HCT116 (cell line): ENCODE measurements at places on chromosomes 16 and 17. TPM values are rescaled to one million over a fixed set of nuclear protein-coding genes. Genes with fewer than 3 reads are reported as not detected.

DNA sequence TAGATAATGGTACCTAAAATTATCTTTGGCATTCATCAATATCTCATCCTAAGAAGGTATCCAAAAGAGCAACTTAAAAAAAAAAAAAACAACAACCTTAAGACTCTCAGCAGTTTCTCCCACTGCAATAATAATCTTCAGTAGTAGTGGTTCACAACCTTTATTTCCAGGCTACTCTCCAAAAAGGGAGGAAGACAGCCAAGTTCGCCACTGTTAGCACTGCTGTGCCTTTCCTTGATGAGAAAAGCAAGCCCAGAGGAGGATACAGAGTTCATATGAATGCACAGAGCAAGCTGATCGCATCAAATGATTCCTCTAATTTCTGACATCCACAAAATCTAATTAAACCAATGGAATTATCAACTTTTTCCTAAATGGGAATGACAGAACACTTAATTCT, 199.4 kb downstream of the AATF start:
- no peak overlapping the region for H3K27ac ChIP-seq
- DNase-seq, result no peak
- no peaks in the 10 kb centered on the region for H3K4me1 ChIP-seq

DNA sequence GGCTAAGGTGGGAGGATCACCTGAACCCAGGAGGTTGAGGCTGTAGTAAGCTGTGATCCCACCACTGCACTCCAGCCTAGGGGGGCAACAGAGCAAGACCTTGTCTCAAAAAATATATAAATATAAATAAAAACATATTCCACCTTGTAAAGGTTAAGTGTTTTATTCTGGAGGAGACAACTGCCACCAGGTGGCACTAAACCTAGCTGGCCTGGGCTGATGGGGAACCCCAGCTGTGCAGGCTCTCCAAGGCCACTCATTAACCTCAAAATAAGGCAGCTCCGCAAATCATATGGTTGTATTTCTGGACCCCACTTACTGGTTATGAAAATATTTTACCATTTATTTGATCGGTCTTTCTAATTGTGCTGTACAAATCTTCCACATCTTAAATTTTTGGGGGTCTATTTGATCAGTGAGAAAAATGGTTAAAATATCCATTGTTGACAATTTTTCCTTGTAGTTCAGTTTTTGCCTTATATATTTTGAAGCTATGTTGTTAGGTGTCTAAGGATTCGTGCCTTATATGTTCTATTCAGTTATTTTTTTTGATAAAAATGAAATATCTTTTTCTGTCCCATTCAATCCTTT, 8.5 kb upstream of the ICAM2 start:
- H3K27me3 ChIP-seq, result no peaks in the 10 kb centered on the region
- H3K27ac ChIP-seq, result no peak overlapping the region
- peak; percentile 66 for DNase-seq

DNA sequence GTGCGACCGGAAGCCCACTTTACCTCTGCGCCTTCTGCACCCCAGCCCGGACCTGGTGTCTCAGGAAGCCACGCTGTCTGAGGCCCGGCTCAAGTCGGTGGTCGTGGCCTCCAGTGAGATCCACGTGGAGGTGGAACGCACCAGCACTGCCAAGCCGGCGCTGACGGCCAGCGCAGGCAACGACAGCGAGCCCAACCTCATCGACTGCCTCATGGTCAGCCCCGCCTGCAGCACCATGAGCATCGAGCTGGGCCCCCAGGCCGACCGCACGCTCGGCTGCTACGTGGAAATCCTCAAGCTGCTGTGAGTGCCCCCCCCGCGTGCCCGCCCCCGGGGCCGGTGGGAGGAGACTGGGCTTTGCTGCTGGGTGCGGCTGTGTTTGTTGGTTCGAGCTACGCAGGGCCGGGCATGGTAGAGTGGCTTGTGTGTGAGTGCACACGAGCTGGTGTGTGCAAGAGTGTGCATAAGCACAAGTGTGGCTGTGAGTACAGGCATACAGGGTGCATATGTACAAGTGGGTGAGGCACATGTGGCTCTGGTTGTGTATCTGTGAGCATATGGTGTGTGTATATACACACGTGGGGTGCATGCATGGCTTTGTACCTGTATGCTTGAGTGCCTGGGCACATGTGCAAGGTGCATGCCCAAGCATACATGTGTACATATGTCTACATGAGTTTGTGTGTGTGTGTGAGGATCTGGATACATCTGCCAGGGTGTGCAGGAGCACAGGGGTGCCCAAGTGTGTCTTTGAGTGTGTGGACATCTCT, 100.6 kb upstream of the PLCG2 start:
- H3K4me1 ChIP-seq, result no peaks in the 10 kb centered on the region
- no peaks in the 10 kb centered on the region for H3K27me3 ChIP-seq

The CA4 gene
- total RNA-seq, result 0.20 TPM

DNA sequence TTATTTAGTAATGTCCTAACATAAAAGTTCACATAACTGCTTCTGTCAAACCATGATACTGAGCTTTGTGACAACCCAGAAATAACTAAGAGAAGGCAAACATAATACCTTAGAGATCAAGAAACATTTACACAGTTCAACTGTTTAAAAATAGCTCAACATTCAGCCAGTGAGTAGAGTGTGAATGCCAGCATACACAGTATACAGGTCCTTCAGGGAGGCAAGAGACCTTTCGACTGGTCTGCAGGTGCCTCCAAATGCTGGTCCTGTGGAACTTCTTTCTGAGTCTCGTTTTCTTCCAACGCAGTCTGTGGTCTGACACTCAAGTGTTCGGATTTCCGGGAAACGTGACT, 10.3 kb downstream of the MRPS23 start:
- no peak overlapping the region for H3K27ac ChIP-seq
- no peaks in the 10 kb centered on the region for H3K27me3 ChIP-seq
- peaks cover 34% of the 10 kb centered on the region for H3K36me3 ChIP-seq
- H3K4me3 ChIP-seq, result no peak overlapping the region
- no peaks in the 10 kb centered on the region for H3K4me1 ChIP-seq

The VWA3A gene
- not detected for total RNA-seq

- H3K4me3 ChIP-seq, result no peak overlapping the region
- DNase-seq, result no peak
- H3K36me3 ChIP-seq, result no peaks in the 10 kb centered on the region
- peaks cover 33% of the 10 kb centered on the region for H3K27me3 ChIP-seq
- H3K4me1 ChIP-seq, result no peaks in the 10 kb centered on the region
Observed at GRCh38 chr16:86027373-86028126, 128.6 kb downstream of the IRF8 start.

The TMEM238L gene
- total RNA-seq, result not detected

- DNase-seq, result no peak
- no peaks in the 10 kb centered on the region for H3K27me3 ChIP-seq
- H3K36me3 ChIP-seq, result no peaks in the 10 kb centered on the region
Observed at GRCh38 chr17:28871056-28871579, 16.3 kb downstream of the ERAL1 start.

The CACNG1 gene
- total RNA-seq, result not detected

GRCh38 chr17:80036715-80037477, 454 bp downstream of the CCDC40 start:
- DNase-seq, result no peak
- peak overlapping the region; percentile 96 for H3K4me3 ChIP-seq
- H3K27me3 ChIP-seq, result no peaks in the 10 kb centered on the region
- peak overlapping the region; percentile 75; the same call in 1 of the 2 replicates for H3K27ac ChIP-seq

- no peaks in the 10 kb centered on the region for H3K27me3 ChIP-seq
- H3K4me1 ChIP-seq, result peaks cover 11% of the 10 kb centered on the region
- no peak overlapping the region for H3K4me3 ChIP-seq
- DNase-seq, result no peak
Observed at GRCh38 chr17:42342242-42343008, 45.8 kb downstream of the STAT3 start.

- no peak overlapping the region for H3K4me3 ChIP-seq
- no peaks in the 10 kb centered on the region for H3K4me1 ChIP-seq
- H3K27me3 ChIP-seq, result no peaks in the 10 kb centered on the region
- DNase-seq, result no peak
- no peaks in the 10 kb centered on the region for H3K36me3 ChIP-seq
Observed at GRCh38 chr17:62664336-62665120, 37.1 kb downstream of the MRC2 start.

DNA sequence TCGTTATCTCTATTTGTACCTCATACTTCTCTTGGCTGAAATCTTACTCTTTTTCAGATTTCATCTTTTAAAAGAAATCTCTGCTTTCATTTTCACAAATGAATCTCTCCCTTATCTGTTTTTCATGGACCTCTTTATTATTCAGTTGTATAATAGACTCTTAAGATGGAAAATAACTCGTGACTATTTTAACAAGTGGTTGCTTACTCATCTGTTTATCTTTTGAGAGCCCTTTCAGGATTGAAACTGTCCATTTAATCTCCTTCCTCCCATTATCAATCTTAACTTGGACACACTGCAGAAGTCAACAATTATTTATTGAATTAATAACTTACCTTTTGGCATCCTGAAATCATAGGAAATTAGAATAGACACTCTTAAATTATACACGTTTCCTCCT, 68.8 kb downstream of the ABCA8 start:
- no peaks in the 10 kb centered on the region for H3K4me1 ChIP-seq
- no peak for DNase-seq
- no peaks in the 10 kb centered on the region for H3K27me3 ChIP-seq
- H3K27ac ChIP-seq, result no peak overlapping the region
- no peak overlapping the region for H3K4me3 ChIP-seq

The RNF151 gene
- 0.30 TPM for total RNA-seq

DNA sequence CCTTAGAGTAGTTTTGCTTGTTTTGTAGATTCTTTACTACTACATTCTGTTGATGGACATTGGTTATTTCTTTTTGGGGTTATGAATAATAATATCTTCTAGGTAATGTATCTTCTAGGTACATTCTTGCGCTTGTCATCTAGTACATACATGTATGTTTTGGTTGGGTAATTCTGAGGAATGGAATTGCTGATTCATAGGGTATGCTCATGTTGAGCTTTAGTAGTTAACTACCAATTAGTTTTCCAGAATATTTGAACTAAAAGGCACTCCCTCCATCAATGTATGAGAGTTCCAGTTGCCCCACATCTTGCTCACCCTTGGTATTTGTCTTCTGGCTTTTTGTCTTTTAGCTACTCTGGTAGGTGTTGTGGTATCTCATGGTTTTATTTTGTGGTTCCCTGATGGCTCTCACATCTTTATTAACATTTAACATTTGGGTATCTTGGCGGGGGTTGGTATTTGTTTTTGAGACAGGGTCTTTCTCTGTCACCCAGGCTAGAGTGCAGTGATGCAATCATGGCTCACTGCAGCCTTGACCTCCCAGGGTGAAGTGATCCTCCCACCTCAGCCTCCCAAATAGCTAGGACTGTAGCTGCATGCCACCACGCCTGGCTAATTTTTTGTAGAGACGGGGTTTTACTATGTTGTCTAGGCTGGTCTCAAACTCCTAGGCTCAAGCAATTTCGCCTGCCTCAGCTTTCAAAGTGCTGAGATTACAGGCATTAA, 47.1 kb downstream of the SLC6A4 start:
- no peak for DNase-seq
- H3K4me3 ChIP-seq, result no peak overlapping the region
- no peak overlapping the region for H3K27ac ChIP-seq
- no peaks in the 10 kb centered on the region for H3K4me1 ChIP-seq
- peaks cover 20% of the 10 kb centered on the region for H3K36me3 ChIP-seq

DNA sequence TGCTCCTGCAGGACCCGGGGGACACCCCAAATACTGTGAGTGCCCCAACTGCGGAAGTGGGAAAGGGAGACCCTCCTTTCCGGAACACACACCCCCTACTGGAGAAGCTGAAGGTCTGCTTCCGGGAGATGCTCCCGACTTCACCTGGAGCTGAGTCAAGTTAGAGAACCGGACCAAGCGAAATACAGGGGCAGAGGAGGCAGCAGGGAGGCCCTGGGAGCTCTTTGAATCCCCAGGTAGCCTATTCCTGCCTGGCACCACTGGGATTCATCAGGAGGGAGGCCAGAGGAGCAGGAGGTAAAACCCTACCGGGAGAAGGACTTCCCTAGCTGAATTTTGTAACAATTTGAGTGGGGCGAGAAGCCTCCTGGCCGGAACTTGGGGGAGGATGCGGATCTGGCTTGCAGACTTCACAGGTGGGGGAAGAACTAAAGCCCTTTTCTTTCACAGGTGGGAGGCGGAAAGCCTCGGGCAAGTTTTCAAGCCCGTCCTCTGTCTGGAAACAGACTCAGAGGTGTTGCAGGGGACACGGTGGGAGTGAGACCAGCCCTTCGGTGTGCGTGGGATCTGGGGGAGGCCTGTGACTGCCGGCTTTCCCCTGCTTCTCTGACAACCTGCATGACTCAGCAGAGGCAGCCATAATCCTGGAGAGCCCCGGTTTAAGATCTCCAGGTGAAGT, 22.4 kb upstream of the TEKT1 start:
- peaks cover 4% of the 10 kb centered on the region; the same call in 1 of the 2 replicates for H3K36me3 ChIP-seq
- peak; percentile 68 for DNase-seq
- peaks cover 19% of the 10 kb centered on the region for H3K4me1 ChIP-seq
- H3K27ac ChIP-seq, result peak overlapping the region; percentile 81

DNA sequence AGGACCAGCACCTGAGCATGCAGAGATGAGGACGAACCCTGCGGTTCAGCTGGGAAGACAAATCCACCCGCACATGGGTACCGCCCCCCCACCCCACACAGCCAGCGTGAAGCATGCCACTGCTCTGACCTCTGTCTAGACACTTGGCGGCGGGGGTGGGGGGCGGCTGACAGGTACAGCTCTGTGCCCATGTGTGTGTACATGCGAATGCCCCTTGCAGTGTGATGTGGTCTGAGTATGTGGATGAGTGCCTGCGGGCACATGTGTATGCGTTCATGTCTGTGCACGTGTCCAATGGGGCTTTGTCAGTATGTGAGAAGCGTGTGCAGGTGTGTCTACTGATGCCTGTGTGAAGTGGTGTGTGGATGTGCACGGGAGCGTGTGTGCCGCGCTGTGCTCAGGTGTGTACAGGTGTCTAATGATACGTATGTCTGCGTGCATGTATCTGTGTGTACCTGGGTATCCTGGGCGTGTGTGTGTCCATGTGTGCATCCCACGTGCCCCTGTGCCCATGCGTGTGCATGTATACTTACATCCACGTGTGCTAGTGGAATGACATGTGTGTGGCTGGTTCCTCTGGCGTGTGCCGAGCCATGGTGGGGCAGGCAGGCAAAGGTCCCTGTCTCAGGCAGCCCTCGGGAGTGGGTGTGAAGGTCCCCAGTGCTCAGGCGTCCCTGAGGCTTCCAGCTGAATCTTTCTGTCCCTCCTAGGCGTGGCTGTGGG, 636 bp upstream of the RAP1GAP2 start:
- H3K4me1 ChIP-seq, result no peaks in the 10 kb centered on the region
- no peak overlapping the region for H3K4me3 ChIP-seq
- H3K27ac ChIP-seq, result no peak overlapping the region
- no peak for DNase-seq

GRCh38 chr17:59763861-59764260, 56.4 kb downstream of the VMP1 start:
- no peak overlapping the region for H3K4me3 ChIP-seq
- peaks cover 30% of the 10 kb centered on the region for H3K36me3 ChIP-seq
- H3K27ac ChIP-seq, result peak overlapping the region; percentile 84
- no peak for DNase-seq
- H3K27me3 ChIP-seq, result no peaks in the 10 kb centered on the region

The GCGR gene
- total RNA-seq, result not detected

GRCh38 chr17:2724784-2725164, 13.2 kb upstream of the CLUH start:
- peaks cover 30% of the 10 kb centered on the region for H3K4me1 ChIP-seq
- H3K36me3 ChIP-seq, result no peaks in the 10 kb centered on the region
- no peaks in the 10 kb centered on the region for H3K27me3 ChIP-seq

GRCh38 chr17:61218438-61218837, 181.2 kb upstream of the TBX2 start:
- H3K36me3 ChIP-seq, result no peaks in the 10 kb centered on the region
- H3K27ac ChIP-seq, result no peak overlapping the region
- no peaks in the 10 kb centered on the region for H3K4me1 ChIP-seq
- no peak for DNase-seq
- no peak overlapping the region for H3K4me3 ChIP-seq
